Kidney (tissue), 22 donors: ENCODE measurements at places on chromosomes 3 and 15.

DNA sequence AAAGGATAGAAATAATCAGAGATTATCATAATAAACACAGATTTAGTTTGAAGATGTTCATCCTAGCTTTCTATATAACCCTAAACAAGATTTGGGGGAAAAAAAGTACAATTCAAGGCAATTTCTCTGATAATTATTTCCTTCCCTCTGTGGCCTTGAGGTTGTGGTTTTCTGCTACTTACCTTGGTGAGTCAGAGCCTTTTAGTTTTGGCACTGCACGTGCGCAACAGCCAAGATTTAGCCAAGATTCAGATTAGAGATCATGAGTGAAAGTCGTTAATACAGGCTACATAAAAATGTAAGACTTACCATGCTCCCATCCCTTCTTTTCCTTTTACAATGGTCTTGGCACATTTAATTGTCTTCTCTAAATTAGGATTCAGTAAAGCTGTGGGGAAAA lies 6.7 kb downstream of the LYZL4 start:
- DNase-seq: no peak

DNA sequence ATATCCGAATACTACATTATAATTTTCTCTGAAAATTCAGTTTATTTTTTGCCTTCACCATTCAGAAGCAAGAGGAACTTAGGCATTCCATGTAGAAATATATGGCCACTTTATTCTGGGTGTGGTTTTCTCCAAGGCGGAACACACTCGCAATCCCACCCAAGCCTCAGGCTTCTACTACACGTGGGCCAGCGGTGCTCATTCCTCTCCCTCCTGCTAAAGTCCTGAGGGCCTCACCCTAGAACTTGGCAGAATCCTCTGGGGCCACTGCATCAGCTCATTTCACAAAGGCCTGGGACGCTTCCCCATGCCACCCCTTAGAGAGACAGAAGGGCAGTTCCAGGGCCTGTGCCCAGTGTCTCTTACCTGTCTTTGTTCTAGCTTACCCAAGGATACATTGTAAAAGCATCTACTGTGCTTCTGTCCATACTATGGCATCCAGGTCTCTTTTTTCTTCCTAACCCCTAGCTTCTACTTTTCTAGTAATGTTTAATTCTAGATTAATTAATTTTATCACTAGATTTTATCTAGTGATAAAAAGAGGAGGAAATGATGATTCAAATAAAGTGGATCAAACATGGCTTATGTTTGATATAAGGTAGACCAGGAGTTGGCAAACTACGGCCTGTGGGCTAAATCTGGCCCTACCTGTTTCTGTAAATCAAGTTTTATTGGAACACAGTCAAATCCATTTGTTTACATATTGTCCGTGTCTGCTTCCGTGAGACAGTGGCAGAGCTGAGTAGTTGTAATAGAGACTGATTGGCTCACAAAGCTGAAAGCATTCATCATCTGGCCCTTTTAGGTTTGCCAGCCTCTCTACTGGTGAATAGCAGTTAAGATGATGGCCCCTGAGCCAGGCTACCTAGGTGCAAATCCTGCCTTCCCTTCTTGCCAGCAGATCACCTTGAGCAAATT lies 29.8 kb downstream of the LARS2 start:
- no peak for DNase-seq

GRCh38 chr3:74501007-74501406 lies 113.5 kb downstream of the CNTN3 start:
- no peak for DNase-seq

DNA sequence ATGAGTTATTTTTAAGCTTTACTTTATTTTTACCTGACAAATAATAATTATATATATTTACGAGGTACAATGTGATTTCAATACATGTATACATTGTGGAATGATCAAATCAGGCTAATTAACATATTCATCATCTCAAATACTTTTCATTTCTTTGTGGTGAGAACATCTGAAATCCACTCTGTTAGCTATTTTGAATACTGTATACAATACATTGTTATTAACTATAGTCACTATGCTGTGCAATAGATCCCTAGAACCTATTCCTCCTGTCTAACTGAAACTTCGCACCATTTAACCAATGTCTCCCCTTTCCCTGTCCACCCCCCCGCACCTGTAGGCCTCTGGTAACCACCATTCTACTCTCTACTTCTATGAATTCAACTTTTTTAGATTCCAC lies 7.9 kb upstream of the SPPL2A start:
- no peak for DNase-seq

- DNase-seq: no peak
These were observed 370.9 kb downstream of the GABRG3 start for GRCh38 chr15:27341780-27342343.

GRCh38 chr3:195195321-195196209 lies 75.4 kb downstream of the XXYLT1 start:
- peak; percentile 63 for DNase-seq

DNA sequence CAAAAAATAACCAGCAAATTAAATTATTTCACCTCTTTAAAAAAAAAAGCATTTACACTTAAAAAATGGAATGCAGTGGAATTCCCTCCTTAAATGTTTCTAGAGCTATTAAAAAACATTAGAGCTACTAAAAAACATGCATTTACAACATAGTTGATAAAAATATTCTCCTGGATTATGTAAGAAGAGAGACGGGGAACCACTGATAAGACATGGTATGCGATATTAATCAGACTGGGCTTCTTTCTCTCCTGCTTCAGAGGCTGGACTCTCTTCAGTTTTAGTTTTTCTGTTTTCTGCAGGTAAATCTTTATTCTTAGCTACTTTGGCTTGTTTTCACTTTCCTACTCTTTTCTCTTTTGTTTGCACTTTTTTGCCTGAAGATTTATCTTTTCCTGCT lies 40.4 kb upstream of the WDR49 start:
- DNase-seq: no peak

DNA sequence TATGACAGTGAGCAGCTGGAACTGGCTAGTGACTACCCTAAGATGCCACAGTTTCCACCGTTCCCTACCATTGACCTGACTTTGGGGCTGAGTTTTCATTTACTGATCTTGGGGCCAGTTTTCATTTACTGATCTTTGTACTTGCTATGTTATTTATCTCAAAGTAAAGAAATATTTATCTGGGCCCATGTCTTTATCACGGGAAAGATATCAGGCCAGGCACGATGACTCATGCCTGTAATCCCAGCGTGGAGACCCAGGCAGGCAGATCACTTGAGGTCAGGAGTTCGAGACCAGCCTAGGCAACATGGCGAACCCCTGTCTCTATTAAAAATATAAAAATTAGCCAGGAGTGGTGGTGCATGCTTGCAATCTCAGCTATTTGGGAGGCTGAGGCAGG lies 83.5 kb downstream of the EOMES start:
- DNase-seq: no peak

GRCh38 chr15:53978253-53978906 lies at the start of gene UNC13C:
Gene UNC13C (plus strand): TSS chr15:53978441. CDS start chr15:54012904, 34,463 bp downstream.
- DNase-seq: peak; percentile 57

DNA sequence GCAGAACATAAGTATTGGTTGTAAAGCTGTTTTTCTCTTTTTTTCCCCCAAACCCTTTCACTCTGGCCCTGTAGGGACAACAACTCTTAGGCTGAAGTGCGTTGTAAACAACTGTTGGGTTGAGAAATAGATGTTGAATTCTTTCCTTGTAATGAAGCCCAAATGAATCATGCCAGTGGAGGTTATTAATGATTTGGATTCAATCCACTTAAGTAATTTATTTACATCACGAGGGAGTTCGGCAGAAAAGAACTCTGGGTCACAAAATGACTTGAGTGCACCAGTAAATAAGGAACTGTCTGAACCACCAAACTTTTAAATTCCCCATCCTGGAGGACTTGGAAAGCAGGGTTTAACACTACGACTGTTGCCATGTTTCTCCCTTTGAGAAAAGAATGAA lies 218.9 kb downstream of the PDZRN3 start:
- peak; percentile 55 for DNase-seq

GRCh38 chr15:34610354-34610753 lies 26.9 kb upstream of the GOLGA8B start:
- peak; percentile 25 for DNase-seq

DNA sequence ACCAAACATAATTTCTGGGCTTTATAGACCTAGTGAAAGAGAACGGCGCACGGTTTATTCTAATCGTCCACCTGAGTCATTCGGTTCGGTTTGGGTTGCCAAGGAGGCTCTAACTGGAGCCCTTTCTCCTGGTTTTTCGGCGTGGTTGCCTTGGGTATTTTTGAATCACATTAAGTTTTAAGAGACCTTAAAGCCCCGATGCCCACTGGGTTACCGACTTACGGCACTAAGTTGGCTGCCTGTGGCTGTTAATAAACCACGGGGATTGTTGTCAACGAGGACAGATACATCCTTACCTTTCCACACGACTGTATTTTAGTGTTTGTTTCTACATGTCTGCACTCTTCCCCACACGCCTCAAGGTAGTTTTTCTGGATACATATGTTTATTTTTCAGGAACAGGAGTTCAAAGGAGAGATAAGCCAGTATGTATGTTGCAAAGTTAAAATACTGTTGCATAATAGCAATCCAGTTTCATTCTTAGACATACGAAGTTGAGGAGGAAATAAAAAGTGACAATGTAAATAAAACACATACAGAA lies 1.2 kb upstream of the ANP32A start:
- DNase-seq: no peak

GRCh38 chr3:61358364-61358763 lies 107.1 kb upstream of the FHIT start:
- DNase-seq: peak; percentile 71

DNA sequence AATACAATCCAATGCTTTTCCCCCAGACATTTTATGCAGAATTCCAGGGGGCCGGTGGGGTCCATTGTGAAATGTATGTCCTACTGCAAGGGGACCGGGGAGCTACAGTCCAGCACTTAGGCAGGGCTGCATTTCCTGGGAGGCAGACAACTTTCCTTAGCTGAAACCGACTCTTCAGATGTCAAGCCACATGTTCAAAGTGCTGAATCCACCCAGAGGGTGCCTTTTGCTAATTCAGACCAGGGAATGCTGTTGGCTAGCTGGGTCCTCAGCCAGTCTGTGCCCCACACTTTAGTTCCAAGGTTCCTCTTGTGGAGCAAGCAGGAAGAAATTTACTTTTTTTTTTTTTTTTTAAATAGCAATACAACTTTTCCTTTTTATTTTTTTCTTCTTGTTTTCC lies 219.5 kb upstream of the LRTM1 start:
- no peak for DNase-seq

GRCh38 chr3:47685037-47685436 lies 96.7 kb downstream of the SMARCC1 start:
- no peak for DNase-seq

- DNase-seq: no peak
These were observed 1.9 kb downstream of the ROBO2 start for GRCh38 chr3:77041811-77042210.

DNA sequence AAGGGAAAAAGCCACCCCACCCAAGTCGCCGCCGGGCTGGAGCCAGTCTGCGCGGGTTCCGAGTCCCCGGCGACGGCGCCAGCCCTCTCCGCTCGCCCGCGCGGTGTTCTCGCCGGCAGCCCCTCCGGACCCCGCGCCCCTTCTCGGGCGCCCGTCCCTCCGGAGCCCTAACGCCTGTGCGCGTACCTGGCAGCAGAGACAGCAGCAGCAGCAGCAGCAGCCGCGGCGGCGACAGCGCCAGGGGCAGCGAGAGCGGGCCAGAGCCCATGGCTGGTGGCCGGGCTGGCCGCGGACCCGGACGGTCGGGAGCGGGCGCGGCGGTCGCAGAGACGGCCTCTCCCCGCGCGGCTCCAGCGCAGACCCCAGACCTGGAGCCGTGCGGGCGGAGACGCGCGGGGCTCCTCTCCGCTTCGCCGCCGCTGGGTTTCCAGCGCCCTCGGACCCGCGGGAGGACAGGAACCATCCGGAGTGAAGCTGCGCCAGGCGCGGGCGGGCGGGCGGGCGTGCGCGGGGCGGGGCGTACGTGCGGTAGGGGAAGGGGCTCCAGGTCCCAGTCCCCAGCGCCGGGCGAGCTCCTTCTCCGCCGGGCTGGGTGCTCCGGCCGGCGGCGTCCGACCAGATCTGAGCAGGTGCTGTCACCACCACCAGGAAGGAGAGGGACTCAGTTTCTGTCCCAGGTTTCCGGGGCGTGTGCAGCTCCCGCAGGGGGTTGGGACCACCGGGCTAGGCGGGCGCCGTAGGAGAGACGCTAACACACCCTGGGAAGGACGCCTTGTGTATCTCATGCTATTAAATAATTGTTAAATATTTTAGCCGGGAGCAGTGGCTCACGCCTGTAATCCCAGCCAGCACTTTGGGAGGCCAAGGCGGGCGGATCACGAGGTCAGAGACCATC lies at the start of gene CHRNA3:
Gene CHRNA3, minus strand, starts transcription at position 470 of the 895 bp plus-strand sequence. Its CDS starts 202 bp downstream, at position 268.
- peak; percentile 65 for DNase-seq

DNA sequence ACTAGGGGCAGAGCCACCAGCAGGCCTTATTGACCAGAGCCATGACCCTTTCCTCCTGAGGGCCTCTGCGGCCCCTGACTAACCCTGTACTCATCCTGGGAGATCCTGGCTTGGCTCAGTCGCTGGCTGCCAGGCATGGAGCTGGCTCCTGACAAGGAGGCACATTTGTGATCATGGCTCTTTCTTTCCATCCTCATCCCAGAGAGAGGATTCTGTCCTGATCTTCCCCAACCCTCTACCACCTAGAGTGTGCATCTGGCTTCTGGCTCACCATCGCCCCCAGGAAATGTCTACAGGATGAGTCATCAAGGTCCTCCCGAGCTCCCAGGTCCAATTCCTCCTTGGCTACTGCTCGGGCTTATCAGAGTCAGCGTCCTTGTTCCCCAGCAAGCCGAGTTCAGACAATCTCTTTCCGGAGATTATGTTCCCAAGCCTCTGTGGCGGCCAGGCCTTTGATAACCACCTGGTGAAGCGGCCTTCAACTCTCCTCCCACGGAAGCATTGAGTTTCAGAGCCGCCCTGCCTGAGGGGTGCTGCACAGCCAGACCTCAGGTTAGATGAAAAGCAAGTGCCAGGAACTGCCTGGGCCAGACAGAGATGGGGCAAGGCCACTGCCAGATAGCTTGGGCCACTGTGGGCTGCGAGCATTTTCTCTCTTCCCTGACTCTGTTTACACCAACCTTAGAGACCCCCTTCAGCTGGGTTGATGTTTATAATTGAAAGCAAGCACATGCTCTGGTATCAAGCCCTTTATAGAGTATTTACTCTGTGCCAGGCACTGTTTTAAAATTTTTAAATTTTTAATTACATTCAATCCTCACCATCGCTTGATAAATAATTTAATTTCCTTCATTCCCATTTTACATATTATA lies 44.3 kb upstream of the MRPS22 start:
- peak; percentile 45 for DNase-seq
